ENCODE measurements at places on chromosomes 7 and 10. TPM values are rescaled to one million over a fixed set of nuclear protein-coding genes. Genes with fewer than 3 reads are reported as not detected.

SGPL1 gene
- total RNA-seq: 8.2 TPM

CCL24 gene
- not detected for total RNA-seq

HOXA4 gene
- not detected for total RNA-seq

ANXA7 gene
- 115 TPM for total RNA-seq

TMEM225B gene
- total RNA-seq: not detected

PLA2G12B gene
- 0.33 TPM for total RNA-seq

CABCOCO1 gene
- not detected for total RNA-seq

BET1 gene
- 14.5 TPM for total RNA-seq

COMMD3 gene
- total RNA-seq: 89.7 TPM

TRDMT1 gene
- total RNA-seq: 4.0 TPM

SEC24C gene
- total RNA-seq: 42.2 TPM

PAPOLB gene
- total RNA-seq: 0.05 TPM

SOSTDC1 gene
- 0.85 TPM for total RNA-seq

MINDY3 gene
- 22.5 TPM for total RNA-seq

ANKRD61 gene
- not detected for total RNA-seq

NAT16 gene
- total RNA-seq: not detected

FKBP6 gene
- not detected for total RNA-seq

ELN gene
- total RNA-seq: 51.6 TPM

C7orf57 gene
- total RNA-seq: not detected

HTR7 gene
- 0.22 TPM for total RNA-seq

POU6F2 gene
- total RNA-seq: 0.44 TPM

GPR85 gene
- 0.69 TPM for total RNA-seq

LRRC27 gene
- 3.8 TPM for total RNA-seq

COL28A1 gene
- 1.9 TPM for total RNA-seq

COX19 gene
- 8.5 TPM for total RNA-seq

SGCE gene
- 20.1 TPM for total RNA-seq

ATRNL1 gene
- 2.9 TPM for total RNA-seq

ERVW-1 gene
- total RNA-seq: not detected

MYL7 gene
- 518 TPM for total RNA-seq

ANKIB1 gene
- 49.9 TPM for total RNA-seq

CALCR gene
- 0.08 TPM for total RNA-seq

AKR1D1 gene
- total RNA-seq: not detected

DAGLB gene
- total RNA-seq: 6.0 TPM

All from left ventricle myocardium inferior (tissue), 1 donor.